ENCODE measurements at places on chromosomes 1 and 21.
A peak's percentile ranks its signal among the peaks of the same experiment; 100 is the strongest.

DNA sequence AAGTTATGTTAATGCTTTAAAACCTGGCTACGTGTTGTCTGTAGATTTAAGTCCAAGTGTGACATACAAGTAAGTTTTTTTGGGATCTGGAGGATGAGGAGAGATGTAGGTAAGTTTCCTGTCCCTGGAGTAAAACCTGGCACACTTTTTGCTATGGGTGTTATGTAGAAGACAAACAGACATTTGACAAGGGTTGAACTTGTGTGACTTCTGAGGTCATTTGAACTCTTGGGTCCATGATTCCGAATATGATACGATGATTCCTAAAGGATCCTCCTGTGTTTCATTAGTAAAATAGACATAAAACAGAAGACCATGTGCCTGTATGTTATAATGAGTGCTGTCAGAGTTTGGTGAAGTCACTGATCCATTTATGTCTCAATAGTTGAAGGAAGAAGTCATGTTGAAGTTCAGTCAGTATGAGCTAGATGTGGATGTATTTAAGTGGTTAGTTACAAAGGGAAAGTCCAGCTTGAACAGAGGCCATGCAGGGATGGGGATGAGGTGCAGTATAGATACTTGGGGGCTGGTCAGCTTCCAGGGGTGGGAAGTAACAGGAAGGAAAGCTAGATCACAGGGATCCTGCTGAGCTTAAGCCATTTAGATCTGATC is 44.3 kb downstream of the ARID1A start:
- DNase-seq, result no peak

DNA sequence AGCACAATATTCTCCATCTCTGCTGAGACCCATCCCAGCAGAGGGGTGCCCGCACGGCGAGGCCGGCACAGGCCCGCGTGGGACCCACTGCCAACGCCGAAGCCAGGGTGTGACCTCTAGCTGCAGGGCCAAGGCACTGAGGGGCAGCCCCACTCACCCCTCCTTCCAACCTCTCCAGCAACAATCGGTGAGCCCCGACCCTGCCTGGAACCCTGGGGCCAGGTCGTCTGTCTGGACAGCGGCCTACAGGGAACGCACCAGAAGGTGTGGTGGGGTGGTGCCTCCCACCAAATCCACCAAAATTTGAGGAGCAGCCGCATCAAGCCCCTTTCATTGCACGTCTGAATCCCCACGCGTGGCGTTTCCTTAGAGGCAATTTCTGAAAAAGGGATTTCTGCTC is 63.0 kb upstream of the ADARB1 start:
- no peak for DNase-seq

GRCh38 chr1:107689159-107689558 is 275.8 kb downstream of the VAV3 start:
- no peak for DNase-seq

GRCh38 chr1:56915960-56916359 is 49.9 kb downstream of the C8B start:
- DNase-seq, result no peak

DNA sequence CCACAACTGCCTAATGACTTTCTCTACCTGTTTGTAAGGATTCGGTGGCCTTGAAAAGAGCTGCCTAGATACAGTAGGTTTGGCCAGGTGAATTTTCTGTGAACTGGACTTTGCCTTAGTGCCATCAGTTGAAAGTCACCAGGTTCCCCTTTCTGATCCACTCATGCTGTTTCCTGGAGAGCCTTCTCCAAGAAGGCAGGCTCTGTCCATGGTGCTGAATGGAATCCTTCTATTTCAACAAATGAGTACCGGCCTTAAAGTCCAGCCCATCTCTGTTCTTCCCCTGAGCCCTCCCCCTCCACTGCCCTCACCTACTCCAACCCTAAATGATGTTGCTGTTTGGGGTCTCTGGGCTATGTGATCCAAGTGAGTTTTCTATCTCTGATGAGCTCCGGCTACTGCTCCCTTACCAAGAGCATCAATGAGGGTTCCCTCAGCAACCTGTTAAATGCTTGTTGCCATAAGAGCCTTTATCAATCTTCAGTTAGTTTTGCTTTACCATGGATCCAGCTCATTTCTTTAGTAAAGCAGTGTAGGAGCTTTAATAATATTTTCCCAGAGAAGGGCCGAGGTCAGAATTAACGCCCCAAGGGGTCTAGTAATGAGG is 500.4 kb downstream of the PTPRU start:
- DNase-seq, result peak; percentile 79

DNA sequence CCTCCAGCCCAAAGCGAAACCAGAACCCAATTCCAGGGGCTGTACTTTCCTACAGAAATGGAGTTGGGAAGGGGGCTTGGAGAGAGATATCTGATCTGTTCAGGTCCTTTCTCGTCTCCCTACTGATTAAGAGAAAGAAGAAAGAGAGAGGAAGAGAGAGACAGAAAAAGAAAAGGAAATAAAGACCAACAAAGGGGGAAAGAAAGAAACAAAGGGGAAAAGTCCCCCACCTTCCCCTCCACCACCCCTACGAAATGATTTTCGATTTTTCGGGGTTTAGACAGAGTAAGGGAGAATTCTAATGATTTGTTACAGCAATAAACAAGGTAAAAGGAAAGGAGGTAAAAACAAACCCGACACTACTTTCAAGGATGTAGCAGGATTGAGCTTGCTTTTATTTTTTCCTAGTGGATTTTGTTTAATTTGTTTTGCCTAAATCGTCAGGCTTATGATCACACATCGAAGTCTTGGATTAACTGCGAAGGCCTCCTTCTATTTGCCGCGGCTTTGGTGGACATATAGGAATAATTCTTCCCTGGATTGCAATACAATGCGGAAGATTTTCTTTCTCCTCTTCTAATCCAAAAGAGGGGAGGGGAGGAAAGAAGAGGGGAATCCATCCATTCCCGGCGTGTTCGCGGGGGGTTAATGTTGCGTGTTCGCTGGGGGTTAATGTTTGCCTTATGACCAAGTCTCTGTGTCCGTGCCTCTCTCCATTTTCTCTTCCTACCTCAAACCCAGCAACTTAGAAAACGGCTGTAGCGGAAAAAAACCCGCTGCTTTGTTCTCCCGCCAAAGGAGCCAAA is 1.9 kb downstream of the TAL1 start:
- no peak for DNase-seq

DNA sequence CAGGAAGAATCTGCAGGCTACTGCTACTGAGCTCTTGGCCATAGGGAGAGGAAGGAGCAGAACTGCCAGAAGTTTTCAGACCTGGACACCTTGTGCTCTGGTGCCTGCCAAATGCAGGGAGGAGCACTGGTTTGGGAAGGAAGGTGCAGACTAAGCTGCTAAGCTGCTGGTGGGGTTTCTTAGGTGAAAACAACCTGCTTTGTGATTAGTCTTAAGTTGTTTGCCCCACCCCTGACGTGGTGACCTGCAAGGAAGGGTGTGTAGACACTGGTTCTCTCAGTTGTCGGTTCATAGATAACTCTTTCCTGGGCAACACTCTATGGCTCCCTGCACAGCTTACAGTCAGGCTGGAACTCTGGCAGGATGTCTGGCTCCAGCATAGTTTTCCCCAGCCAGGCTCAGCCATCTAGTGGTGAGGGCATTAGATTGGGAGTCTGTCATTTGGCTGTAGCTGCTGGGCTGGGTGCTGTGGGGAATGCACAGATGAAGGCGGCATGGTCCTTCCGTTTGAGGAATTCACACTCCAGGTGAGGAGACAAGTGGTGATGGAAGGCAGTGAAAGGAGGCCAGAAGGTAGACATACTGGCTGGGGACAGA is 10.3 kb upstream of the S100A10 start:
- peak; percentile 11 for DNase-seq

DNA sequence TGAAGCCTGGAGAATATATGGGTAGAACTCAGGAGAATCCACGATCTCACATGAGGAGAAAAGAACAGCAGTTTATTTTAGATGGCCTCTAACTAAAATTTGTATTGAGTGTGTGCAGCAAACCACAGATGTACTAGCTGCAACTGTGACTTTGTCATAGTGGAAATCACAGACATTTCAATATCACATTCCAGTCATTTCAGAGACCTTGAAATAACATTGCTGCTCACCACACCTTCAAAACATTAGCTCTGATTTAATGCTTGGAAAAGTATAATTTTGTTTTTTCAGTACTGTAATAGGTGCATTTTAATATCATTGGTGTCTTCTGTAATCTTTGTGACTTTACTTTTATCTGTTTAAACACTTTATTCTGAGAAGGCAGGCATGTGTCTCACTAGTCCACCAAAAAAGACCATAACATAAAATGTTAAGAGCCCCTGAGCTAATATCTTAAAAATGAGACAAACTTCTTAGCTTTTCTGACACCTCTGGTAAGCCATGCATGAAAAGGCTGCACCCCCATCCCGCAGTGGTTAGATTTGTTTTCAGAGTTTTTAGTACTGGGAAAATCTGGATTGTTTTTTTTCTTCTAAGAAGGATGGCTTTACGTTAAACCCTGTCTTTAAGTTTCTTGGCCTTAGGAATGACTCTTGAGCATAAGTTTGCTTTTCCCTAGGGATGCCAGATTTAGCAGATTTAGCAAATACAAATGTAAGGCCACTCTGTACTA is 30.1 kb downstream of the KCNJ15 start:
- DNase-seq, result no peak

DNA sequence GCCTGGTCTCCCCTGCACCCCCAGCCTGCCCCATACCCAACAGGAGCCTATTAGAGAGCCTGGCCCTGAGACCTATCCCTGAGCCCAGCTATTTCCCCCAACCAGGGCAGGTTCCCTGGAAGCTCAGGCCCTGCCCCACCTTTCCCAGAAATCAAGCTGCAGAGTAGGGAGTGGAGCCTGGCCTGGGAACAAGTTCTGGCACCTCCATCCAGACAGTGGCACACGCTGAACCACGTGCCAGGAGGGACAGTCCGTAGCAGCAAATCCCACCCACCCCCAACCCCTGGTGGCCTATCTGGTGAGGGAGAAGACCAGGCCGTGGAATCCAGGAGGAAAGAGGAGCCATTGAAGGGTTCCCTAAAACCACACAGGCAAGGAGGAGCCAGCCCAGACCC is 22.6 kb downstream of the TNNT2 start:
- DNase-seq, result no peak

DNA sequence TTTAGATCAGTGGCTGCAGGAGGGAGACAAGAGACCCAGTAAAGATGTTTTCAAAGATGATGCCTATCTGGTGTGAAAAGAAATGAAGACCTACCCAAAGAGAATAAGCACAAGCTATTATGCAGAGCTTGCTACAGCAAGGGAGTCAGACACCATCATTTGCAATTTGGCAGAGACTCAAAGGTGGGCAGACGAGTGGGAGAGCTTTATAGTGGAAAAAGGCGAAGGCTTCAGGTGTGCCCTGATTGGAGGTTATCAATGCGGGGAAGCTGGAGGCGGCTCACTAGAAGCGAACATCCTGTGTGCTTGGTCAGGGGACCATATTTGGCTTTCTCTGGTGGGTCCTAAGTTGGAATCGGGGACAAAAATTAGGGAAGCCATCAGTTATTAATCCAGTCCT is 183.8 kb downstream of the DISC1 start:
- no peak for DNase-seq

DNA sequence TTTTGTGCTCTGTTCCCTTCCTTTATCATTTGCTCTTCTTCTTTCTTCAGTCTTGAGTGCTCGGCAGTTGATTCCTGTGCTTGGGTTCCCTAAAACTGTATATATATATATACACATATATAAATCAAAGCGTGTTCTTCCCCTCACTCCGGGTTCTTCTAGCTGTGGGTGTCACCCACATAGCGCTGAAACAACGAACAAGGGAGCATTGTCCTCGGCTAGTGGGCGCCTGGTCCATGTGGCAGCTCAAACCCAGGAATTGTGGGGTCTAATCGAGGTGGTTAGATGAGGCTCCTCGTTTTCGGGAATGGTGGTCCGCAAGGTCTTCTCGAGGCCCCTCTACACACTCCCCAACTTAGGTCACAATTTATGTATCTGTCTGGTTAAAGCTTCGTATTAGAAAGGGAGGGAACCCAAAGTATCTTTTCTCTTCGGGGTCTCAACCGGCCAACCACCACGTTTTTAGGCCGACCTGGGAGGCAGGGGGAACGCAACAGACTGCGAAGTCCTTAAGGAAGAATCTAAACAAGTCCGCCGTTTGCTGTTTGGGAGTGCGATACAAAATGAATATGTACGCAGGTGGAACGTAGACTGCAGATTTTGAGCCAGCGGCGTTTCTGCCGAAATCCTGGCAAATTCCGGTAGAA is 504 bp upstream of the SDHC start:
- peak; percentile 56 for DNase-seq

DNA sequence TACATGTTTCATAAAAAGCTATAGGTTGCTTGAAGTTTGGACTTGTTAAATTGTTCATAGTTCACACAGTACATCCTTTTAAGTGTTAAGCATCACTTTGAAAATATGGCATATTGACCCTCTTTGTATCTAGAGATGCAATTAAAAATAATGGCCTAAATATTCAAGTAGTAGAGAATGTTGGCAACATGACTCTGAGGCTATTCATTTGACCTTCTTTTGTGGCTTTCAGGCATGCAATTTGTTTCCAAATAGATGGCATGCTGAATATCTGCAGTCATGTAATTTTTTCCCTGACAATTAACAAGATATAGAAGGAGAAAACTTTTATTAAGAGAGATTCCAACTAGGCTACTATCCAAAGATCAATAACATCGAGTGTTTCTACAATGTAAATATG is 230.5 kb upstream of the ZRANB2 start:
- DNase-seq, result no peak

GRCh38 chr1:70072231-70072751 is 133.1 kb downstream of the LRRC40 start:
- no peak for DNase-seq

- DNase-seq, result no peak
Measured at GRCh38 chr1:13540866-13541265, 27.1 kb upstream of the LRRC38 start.

DNA sequence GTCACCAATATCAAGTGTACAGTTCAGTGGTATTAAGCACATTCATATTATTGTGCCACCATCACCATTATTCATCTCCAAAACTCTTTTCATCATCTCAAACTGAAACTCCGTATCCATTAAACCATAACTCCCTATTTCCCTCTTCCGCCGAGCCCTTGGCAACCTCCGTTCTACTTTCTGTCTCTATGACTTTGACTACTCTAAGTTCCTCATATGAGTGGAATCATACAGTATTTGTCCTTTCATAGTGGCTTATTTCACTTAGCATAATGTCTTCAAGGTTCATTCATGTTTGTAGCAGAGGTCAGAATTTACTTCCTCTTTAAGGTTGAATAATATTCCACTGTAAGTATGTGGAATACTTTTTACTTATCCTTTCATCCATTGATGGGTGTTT is 21.7 kb downstream of the SELP start:
- no peak for DNase-seq

DNA sequence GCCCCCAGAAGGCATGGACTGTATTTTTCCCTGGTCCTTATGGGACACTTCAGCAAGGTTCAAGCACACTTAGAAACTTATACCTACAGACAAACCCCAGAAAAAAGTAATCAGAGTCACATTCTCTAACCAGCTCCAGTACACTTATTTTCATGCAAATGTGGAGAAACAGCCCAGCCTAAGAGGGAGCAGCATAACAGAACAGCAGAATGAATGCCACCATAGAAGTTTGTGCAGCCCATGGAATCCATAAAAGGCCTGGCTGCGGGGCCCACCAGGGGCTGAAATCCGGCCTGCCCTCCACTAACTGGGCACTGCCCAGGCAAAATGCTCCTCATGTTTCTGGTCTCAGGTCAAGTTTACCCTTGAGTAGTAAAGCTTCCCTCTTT is 60.4 kb upstream of the ATP1A1 start:
- no peak for DNase-seq

- peak; percentile 19 for DNase-seq
Measured at GRCh38 chr1:203769505-203770343, 4.7 kb downstream of the LAX1 start.
